ENCODE measurements at places on chromosomes 7 and 10. TPM values are rescaled to one million over a fixed set of nuclear protein-coding genes. Genes with fewer than 3 reads are reported as not detected.

DNA sequence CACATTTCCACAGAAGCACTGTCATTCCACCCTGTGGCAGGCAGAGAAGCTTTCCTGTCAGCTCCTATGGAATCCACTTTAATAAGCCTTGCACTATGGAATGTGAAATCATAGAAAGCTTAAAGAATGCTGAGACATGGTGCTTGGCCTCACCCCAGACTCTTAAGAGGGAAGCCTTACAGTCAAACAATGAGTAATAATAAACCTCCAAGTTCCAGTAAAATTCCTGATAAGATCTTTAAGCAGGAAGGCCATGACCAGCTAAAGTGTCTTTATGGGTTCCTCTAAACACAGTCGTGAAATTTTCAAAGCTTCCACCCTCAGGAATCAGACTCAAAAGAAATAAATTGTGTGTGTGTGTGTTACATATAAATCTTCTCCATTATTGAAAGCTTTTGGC lies 11.9 kb upstream of the TEX36 start:
- DNase-seq: no peak

- no peak for DNase-seq
These were observed 450.7 kb downstream of the SORCS1 start for GRCh38 chr10:106713846-106714245.

The RPEL1 gene
- total RNA-seq: not detected

GRCh38 chr10:30433306-30433729 lies 666 bp upstream of the MAP3K8 start:
- peak; percentile 95 for DNase-seq

GRCh38 chr10:71774916-71775702 lies 1.8 kb upstream of the VSIR start:
- DNase-seq: no peak

GRCh38 chr10:69087590-69088470 lies at the start of gene SRGN:
SRGN (plus strand) TSS chr10:69088103; CDS start chr10:69088158, 55 bp downstream.
- peak; percentile 83 for DNase-seq

The LIPN gene
- total RNA-seq: 42.8 TPM

The NXPH1 gene
- total RNA-seq: not detected

The SUGCT gene
- total RNA-seq: 0.98 TPM

GRCh38 chr7:15439853-15440252 lies 122.0 kb downstream of the AGMO start:
- no peak for DNase-seq

- no peak for DNase-seq
These were observed 25.5 kb upstream of the RGS10 start for GRCh38 chr10:119567978-119568377.

The UCMA gene
- total RNA-seq: not detected

- DNase-seq: no peak
These were observed 68.1 kb downstream of the CNOT4 start for GRCh38 chr7:135441791-135442190.

The PAX2 gene
- not detected for total RNA-seq

GRCh38 chr10:126598009-126598408 lies 72.5 kb downstream of the C10orf90 start:
- no peak for DNase-seq

DNA sequence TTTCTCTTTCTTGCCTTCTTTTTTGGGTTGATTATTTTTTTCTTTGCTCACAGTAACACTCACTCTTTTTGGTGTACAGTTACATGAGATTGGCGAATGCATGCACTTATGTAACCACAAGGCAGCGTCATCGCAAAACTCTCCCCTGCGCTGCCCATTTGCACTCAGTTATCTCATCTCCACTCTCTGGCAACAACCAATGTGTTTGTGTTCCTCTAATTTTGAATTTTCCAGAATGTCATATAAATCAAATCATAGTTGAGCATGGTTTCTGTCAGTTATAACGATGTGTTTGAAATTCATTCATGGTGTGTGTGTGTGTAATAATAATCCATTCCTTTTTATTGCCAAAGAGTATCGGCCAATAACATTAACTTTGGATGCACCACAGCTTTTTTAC lies 23.0 kb upstream of the IGFBP3 start:
- no peak for DNase-seq

- DNase-seq: no peak
These were observed 77.1 kb upstream of the SCIN start for GRCh38 chr7:12493407-12493806.

The C10orf120 gene
- not detected for total RNA-seq

GRCh38 chr7:3300221-3300650 lies 816 bp upstream of the SDK1 start:
- DNase-seq: no peak

The TWIST1 gene
- total RNA-seq: 10.3 TPM

DNA sequence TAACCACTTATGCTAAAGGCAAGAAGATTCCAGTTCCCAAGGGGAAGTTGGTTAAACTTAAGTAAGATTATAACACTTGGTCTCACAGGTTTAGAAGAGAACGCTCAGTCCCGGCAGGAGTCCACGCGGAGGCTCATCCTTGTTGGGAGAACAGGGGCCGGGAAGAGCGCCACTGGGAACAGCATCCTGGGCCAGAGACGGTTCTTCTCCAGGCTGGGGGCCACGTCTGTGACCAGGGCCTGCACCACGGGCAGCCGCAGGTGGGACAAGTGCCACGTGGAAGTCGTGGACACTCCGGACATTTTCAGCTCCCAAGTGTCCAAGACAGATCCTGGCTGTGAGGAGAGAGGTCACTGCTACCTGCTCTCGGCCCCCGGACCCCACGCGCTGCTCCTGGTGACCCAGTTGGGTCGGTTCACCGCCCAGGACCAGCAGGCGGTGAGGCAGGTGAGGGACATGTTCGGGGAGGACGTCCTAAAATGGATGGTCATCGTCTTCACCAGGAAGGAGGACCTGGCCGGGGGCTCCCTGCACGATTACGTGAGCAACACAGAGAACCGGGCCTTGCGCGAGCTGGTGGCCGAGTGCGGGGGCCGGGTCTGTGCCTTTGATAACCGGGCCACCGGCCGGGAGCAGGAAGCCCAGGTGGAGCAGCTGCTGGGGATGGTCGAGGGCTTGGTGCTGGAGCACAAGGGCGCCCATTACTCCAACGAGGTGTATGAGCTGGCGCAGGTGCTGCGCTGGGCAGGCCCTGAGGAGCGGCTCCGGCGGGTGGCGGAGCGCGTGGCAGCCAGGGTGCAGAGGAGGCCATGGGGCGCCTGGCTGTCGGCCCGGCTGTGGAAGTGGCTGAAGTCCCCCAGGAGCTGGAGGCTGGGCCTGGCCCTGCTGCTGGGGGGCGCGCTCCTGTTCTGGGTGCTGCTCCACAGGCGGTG lies 3.8 kb downstream of the GIMAP1 start:
- no peak for DNase-seq

- DNase-seq: no peak
These were observed 222.2 kb downstream of the KCNMA1 start for GRCh38 chr10:77415313-77415960.

The NANOS1 gene
- 2.9 TPM for total RNA-seq

DNA sequence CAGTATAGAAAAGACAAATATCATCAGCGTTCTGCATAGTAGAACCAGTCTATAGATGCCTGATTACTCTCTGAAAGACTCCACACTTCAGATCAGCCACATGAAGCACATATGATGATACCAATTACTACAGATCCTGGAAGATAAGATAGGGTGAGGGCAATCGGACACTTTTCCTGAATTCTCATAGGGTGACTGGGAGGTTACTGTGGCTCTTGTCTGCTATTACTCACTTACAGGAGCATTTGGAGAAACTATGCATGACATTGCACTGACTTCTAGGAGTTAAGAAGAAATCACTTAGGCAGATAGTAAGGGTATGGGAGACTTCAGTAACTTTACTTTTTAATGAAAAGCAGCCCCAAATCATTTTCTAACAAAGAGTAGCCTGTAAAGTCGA lies 1140.9 kb downstream of the XPNPEP1 start:
- DNase-seq: no peak

The SPDYE1 gene
- total RNA-seq: not detected

The NOLC1 gene
- total RNA-seq: 72.3 TPM

The TSPAN13 gene
- 6.9 TPM for total RNA-seq

DNA sequence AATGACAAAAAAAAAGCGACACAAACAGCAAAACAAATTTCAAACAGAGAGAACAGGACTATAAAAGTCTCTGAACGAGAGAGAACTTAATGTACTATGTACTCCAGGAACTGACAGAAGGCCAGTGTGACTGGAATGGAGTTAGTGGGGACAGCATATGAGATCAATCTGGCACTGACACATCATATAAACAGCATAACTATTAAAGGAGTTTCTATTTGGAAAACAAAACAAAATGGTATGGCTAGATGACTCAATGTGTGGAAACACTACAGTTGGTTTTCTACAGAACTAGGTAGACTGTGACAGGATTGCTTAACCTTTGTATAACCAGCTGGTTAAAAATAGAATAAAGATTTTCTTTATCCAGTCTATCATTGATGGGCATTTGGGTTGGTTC lies 232.9 kb upstream of the KAT6B start:
- no peak for DNase-seq

GRCh38 chr10:127123626-127124025 lies 72.8 kb downstream of the INSYN2A start:
- no peak for DNase-seq

DNA sequence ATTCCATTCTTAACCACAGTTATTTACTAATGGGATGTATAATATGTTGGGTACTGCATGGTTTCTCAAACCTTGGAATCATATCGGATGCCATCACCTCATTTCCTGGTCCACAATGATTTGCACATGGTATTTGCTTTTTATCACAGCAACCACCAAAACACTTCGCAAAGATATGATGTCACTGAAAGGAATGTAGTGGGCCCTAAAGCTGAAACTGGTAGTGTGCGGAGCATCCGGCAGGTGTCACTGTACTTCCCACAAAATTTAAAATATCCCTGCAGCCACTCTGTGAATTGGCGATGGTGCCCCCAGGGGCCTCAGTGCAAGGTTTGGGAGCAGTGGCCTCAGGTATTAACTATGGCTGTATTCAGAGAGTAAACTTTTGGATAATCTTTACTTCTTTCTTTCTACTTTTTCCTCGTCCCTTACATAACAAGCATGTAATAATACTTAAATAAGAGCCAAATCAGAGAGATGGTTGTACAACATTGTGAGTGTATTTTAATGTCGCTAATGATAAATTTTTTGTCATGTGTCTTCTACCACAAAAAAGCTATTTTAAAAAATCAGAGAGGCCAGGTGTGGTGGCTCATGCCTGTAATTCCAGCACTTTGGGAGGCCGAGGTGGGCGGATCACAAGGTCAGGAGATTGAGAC lies 66.2 kb downstream of the FAM241B start:
- no peak for DNase-seq

The TBXAS1 gene
- 2.4 TPM for total RNA-seq

DNA sequence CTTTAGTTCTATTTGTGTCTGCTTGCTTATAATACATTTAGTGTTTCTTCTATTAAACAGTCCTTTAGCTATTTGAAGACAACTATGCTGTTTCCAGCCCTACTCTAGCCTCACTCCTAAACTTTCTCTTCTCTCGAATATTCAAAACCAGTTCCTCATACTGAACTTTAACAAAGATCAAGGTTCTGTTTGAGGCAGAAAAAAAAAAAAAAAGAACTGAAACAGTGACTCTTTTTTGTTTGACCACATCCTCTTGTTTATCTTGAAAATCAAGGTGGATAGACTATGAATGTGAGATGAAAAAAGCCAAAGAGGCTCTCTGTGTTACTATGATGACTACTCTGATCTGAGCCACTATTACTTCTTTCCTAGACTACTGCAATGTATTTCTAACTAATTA lies 154.3 kb downstream of the ZNF365 start:
- no peak for DNase-seq

- no peak for DNase-seq
These were observed 3.5 kb downstream of the VGF start for GRCh38 chr7:101161692-101162471.

- DNase-seq: no peak
These were observed 23.2 kb downstream of the COL1A2 start for GRCh38 chr7:94417901-94418300.

The IRF5 gene
- 22.0 TPM for total RNA-seq

The NPC1L1 gene
- not detected for total RNA-seq

- DNase-seq: no peak
These were observed 222.6 kb downstream of the ANK3 start for GRCh38 chr10:60167050-60167449.
